Right lobe of liver (tissue), 6 donors: ENCODE measurements at places on chromosomes 5 and 9. TPM values are rescaled to one million over a fixed set of nuclear protein-coding genes. Genes with fewer than 3 reads are reported as not detected.

Gene ROPN1L
- total RNA-seq: not detected

Gene PKN3
- total RNA-seq: 2.3 TPM

Gene EPB41L4A
- 7.7 TPM for total RNA-seq

- no peak for DNase-seq
These were observed 3.0 kb upstream of the PHYKPL start for GRCh38 chr5:178235588-178235974.

- DNase-seq: no peak
These were observed 740.2 kb upstream of the ZNF608 start for GRCh38 chr5:125486634-125487033.
